ENCODE measurements at places on chromosomes 1 and 21.

- no peak for DNase-seq
These were observed 150.3 kb downstream of the EDEM3 start for GRCh38 chr1:184604152-184604900.

GRCh38 chr1:63124666-63125191, 197.6 kb upstream of the FOXD3 start:
- no peak for DNase-seq

DNA sequence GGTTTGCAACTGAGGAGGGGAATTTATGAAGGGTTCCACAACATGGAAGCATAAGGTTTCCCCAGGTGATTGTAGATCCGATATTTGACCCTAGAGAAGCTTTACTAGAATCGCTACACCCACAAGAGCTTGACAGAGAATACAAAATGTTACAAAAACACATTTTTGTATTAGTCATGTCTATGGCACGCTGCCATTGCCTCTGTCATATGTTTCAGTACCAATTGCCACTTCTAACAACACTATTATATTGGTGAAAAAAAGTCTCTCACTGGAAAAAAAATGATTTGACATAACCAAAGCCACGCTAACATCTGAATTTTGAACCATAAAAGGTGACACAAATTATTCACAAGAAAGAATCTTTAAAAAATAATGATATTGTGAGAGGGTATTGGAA, 214.5 kb downstream of the KCNT2 start:
- DNase-seq = no peak

- no peak for DNase-seq
These were observed 14.9 kb upstream of the AGT start for GRCh38 chr1:230728710-230729392.

- DNase-seq = no peak
These were observed 102.1 kb downstream of the ADSS2 start for GRCh38 chr1:244349581-244350001.

DNA sequence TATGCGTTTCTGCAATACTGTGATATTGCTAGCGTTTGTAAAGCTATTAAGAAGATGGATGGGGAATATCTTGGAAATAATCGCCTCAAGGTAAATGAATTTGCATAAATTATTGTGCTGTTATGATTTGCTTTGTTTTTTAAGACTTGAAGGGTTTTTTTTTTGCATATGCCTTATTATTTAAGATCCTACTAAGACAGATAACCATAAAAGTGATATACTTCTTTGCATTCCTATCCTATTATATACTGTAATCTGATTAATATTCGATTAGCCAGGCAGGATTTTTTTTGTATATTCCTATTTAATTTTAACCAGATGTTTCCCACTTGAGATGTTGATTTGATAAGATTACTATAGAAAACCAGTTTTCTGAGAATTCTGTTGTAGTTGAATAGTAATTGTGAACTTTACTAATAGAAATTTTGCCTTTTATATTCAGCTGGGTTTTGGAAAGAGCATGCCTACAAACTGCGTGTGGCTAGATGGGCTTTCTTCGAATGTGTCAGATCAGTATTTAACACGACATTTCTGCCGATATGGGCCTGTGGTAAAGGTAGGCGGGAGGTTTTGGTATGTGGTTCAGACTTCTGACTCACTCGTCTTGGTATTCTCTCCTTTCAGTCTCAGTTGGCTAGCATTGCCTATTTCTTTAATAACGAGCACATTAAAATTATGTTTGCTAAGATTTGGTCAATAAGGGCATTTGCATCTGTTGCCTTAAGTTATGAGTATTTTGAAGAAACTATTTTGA, 56.8 kb downstream of the ZBTB17 start:
- no peak for DNase-seq

DNA sequence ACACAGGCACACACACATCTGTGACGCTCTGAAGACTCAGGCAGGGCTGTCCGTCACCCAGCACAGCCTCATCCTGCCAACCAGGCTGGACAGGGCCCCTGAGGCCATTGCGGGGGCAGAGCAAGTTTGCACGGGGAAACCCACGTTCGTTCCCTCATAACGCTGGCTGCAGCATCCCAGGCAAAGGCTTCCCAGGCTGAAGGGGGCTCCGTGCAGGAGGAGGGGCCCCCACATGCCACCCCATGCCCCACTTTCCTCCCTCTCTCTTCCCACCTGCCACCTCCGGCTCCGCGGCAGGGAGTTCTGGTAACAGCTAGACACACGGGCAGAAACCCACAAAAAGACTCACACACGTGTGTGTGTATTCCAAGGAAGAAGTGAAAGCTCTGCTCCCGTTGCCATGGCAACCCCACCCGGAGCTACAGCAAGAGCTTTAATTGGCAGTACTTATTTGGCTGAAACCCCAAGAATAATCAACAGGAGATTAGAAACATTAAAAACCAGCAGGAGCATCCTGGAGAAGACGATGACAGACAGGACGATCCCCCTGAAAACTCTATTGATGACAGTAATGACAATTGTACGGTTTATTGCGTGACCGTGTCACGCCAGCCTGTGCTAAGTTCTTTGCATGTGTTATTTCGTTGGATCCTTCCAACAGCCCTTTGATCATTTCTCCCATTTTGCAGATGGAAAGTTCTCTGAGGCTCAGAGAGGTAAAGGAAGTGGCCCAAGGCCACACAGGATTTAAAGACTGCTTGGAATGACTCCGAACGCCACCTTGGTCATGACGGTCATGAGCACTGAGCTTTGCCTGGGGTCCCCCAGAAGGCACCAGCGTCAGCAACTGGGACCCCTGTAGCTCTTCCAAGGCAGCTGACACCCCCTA, 247.1 kb downstream of the NPHP4 start:
- DNase-seq = peak; percentile 12

- peak; percentile 91 for DNase-seq
These were observed 1.8 kb downstream of the COL9A2 start for GRCh38 chr1:40315239-40315794.

DNA sequence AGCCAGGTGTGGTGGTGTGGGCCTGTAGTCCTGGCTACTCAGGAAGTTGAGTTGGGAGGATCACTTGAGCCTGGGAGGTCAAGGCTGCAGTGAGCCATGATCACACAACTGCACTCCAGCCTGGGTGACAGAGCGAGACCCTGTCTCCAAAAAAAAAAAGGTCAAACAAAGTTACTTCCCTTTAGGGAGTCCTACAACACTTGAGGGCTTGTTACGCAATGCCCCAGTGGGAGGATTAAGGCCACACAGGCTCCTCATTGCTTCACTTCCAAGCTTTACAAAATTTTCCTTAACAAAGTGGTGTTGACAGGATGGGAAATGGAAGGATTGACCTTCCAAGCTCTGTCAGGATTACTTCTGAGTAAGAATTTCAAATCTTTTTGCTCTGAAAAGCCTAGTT, 6.2 kb upstream of the EXTL1 start:
- DNase-seq = no peak

DNA sequence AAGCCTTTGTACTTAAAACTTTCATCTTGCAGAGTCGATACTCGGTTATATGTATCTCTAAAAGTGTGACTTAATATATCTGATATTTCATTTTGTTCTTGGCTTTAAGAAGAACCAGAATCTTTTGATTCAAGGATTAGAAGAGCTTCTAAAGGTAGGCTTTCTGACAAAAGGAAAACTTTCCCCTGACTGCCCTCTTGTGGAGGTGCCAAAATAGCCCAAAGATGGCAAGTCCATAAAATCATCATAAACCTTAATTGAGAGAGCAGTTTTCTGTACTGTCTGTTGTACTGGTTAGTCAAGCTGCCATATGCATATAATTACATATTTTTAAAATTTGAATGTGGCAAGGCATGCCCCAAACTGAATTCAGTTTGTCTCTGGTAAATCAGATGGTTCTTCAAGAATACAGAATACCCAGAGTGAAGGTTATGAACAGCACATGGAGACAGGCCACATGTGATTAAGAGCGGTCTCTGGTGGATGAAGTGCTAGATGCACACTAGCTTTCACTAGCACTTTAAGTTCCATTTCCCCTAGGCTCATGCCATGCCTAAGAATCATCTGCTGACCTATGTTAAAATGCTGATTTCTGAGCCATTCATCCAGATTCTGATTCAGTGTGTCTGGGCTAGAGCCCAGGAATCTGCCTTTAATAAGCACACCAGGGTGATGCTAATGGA, 27.7 kb upstream of the ELAVL4 start:
- DNase-seq = no peak

DNA sequence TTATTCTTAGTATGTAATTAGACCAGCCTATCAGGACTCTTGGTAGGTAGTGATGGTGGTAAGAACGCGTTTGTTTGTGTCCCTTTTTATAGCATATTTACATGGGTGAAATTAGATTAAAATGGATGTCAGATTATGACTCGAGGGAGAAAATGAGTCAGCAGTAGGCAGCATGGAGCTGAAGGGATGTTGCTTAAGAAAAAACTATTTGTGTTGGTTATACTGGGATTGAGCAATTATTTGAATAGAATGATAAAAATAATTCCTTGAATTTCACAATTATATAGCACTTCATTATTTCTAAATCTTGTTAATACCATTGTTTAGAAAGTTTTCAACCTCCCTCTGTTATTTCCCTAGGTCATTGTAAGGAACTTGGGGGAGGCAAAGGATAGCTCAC, 348.8 kb downstream of the RYR2 start:
- no peak for DNase-seq

DNA sequence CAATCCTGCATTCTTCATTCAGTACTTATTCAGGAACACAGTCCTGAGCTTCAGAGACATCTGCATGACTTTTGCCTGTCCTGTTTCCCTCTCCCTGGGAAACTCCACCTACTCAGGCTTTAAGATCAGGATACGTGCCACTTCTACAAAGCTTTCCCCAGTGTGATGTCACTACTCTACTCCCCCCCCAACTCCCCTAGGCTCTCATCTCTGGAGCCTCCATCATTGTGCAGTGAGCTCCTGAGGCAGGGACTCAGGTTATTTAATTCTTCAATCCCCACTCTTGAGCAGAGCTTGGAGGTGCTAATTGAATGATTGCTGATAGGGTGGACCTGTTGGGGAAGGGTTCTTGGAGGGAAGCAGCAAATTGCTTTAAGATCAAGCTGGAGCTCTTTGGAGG, 1.2 kb downstream of the NT5C1A start:
- no peak for DNase-seq

DNA sequence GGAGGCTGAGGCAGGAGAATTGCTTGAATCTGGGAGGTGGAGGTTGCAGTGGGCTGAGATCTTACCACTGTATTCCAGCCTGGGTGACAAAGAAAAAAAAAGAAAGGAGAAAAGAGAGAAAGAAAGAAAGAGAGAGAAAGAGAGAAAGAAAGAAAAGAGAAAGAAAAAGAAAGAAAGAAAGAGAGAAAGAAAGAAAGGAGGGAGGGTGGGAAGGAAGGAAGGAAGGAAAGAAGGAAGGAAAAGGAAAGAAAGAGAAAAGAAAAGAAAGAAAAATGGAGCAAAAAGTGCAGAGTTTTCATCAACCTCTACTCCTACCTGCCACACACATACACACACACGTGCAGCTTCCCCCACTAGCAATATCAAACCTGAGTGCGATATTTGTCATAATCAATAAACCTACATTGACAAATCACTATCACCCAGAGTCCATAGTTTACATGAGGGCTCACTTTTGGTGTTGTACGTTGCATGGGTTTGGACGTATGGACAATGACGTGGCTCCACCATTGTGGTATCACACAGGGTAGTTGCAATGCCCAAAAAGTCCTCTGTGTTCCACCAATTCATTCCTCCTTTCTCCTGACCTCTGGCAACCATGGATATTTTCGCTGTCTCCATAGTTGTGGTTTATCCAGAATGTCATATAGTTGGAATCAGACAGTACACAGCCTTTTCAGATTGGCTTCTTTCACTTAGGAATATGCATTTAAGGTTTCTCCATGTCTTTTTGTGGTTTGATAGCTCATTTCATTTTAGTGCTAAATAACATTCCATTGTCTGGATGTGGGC, 36.5 kb downstream of the EVA1C start:
- no peak for DNase-seq

DNA sequence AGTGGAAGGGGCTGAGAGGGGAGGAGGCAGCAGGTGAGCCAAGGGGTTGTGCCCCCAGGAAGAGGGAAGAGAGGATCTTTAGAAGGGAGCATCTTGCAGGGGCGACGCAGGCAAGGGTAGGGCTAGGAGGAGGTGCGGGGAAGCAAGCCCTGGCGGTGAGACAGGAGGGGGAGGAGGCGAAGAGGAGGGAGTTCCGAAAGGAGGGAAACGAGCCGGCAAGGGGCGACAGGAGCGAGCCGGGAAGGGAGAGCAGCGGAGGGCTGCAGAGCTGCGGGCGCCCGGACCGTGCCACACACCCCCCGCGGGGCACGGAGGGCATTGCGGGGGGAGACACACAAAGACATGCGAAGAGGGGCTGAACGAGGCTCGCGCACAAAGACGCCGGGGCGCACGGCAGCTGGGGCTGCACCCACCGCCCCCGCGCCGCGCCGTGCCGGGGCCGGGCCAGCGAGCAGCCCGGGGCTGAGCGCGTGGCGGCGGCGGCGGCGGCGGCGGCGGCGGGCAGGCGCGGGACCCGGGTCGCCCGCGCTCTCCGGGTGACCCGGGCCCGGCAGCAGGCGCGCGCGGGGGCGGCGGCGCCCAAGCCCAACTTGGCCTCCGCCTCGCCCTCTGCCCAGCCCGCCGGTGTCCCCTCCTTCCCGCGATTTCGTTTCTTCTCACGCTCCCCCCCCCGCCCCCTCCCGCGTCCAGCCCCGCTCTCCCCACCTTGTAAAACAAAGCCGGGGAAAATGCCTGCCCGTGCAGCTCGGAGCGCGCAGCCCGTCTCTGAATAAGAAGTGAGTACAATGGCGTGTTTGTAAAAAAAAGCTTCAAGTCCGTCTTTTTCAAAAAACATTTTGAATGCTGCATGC, at the start of gene KCNK2:
Gene KCNK2 (plus strand): TSS at position 206 of the 851 bp plus-strand sequence. CDS start 649 bp downstream, outside the sequence.
- DNase-seq = no peak

DNA sequence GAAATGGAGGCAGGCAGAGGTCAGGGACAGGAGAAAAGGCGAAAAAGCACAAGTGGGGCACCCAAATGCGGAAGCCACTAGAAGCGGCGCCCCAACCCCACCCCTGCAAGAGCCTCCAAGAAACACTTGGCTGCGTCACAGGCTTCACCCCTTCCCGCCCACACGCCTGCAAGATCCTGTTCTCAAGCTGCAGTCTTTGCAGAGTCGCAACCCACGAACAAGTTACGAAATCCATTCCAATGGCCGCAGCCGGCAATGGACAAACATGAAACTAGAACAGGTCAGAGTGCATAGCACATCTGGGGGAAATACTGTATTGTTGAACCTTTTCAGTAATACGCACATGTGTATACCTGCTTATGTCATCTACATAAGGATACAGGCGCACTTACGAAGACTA, 103.6 kb downstream of the PSMG1 start:
- DNase-seq = peak; percentile 21

- DNase-seq = no peak
These were observed 425.3 kb downstream of the DUSP10 start for GRCh38 chr1:221316491-221317056.

- DNase-seq = no peak
These were observed 67.5 kb downstream of the CLIC6 start for GRCh38 chr21:34736116-34736874.

GRCh38 chr1:180151508-180151907, 3.2 kb upstream of the QSOX1 start:
- no peak for DNase-seq
